GDM1 (cell line): ENCODE measurements at places on chromosomes 1 and 21.

DNA sequence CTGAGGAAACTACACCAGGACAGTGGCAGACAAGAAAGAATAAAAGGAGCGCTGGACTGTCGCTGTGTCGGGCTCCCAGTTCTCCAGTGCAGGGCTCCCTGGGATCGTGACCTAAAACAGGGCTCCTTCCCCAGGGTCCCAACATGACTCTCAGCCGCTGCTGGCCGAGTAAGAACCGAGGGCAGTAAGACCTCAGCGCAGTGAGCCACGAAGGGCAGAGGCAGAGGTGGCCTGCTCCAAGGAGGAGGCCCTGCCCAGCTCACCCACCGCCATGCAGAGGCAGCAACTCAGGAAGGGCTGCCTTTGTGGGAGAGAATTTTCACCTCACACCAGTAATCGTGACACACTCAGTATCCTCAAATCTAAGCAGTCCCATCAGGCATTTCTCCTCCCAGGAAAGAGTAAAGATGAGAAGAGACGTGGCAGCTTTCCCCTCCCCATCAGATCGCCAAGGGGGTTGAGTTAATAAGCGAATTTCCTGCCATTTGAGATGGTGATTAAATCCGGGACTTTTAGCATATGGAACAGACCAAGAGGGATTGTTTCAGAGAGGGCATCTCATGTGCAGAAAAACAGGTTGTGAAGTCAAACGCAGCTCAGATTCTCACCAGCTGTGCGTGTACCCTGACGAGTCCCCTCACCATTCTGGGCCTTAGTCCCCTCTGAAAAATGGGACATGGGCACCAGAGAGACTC lies 19.8 kb upstream of the ARTN start:
- DNase-seq: no peak

GRCh38 chr1:231808990-231809389 lies 182.4 kb downstream of the DISC1 start:
- no peak for DNase-seq

DNA sequence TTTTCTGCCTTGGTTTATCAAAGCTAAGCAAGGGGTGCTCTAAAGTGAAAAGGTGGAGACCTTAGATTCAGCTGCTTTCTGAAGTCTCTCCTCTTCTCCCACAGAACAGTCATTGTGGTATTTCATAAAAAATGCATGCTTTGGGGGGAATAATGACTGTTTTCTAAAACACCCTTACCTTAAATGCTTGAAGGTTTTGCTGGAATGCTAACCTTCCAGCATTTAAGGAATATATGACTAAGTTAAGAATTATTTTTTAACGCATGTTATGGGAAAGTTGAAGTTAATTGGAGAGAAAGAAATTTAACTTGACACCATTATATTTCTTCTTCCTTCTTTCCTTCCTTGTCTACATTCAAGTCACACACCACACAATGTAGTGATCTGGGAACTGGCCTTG lies 162.5 kb downstream of the ROR1 start:
- no peak for DNase-seq

DNA sequence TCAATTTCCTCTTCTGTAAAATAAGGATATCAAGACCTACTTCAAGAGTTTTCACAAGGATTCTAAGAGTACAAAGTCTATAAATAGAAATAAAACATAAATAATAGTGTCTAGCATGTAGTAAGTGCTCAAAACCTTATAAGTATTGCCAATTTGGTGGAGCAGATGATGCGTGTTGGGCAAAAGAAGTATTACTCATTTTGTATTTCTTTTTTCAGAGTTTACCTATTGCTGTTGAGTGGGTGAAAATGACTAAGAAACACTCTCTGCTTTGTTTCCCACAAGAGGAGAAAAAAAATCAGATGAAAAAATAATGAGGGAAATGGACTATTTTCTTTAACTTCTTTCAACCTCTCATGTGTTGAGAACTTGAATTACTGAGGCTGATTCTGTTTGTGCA lies 103.3 kb upstream of the KCNK2 start:
- no peak for DNase-seq

GRCh38 chr1:220407191-220407590 lies 120.7 kb upstream of the MARK1 start:
- no peak for DNase-seq

DNA sequence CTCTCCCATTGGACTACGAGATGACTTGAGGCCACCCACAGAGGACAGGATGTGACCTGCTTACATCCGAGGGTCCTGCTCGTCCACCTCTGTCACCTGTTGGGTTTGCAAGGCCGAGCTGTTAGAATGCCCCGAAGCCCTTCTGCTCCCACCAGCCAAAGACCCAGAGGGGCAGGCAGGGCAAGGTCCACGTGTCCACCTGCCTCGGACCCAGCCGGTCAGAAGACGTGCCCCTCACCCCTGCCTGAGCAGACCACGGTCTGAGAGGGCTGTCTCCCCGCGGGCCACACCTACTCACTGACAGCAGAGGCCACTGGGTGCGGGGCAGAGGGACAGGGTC lies 30.3 kb upstream of the TRAPPC10 start:
- no peak for DNase-seq

DNA sequence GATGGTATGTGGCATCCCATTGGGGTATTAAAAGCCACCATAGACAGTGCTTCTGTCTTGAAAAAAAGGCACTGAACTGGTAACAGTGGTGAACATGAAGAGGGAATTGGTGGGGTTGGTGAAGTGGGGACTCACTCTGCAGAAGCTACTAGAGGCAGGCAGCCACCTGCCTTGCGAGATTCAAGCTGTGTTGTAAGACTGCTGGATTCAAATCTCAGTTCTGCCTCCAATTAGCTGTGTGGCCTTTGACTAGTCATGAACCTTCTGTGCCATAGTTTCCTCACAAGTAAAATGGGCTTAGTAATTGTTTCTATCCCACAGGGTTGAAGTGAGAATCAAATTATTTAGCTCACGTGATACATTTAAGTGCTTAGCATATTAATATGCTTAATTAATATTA lies 16.6 kb upstream of the ELOA start:
- DNase-seq: no peak

GRCh38 chr1:1082239-1082775 lies 8.2 kb upstream of the RNF223 start:
- no peak for DNase-seq

- no peak for DNase-seq
These were observed 52.0 kb downstream of the CD2 start for GRCh38 chr1:116806245-116806644.

DNA sequence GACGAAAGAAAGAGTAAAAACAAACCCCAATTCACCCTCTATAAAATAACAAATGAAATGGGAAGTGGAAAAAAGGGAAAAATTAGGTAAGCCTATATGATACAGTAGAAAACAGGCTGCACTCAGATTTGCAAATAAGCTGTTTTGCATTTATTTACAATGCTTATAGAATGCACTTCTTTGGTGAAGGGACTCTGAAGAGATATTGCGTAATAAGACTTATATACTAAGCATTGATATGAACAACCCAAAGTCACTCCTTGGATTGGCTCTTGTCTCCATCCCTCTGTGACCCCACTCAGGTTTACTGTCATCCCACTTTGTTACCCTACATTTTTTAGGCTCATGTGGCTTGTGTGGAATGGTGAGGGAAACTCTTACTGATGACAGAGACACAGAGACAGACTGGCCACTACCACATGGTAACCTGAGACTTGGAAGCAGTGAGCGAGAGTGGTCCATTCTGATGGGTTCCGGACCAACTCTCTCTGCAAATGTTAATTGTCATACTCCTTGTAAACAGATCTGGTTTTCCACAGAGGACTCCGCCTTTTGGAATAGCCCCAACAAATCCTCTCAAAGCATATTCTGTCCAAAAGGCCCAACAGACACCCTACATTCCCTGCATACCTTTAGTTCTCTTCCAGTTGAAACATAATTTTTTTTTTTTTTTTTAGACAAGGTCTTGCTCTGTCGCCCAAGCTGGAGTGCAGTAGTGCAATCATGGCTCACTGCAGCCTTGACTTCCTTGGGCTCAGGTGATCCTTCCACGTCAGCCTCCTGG lies 11.0 kb downstream of the GSTM5 start:
- no peak for DNase-seq

DNA sequence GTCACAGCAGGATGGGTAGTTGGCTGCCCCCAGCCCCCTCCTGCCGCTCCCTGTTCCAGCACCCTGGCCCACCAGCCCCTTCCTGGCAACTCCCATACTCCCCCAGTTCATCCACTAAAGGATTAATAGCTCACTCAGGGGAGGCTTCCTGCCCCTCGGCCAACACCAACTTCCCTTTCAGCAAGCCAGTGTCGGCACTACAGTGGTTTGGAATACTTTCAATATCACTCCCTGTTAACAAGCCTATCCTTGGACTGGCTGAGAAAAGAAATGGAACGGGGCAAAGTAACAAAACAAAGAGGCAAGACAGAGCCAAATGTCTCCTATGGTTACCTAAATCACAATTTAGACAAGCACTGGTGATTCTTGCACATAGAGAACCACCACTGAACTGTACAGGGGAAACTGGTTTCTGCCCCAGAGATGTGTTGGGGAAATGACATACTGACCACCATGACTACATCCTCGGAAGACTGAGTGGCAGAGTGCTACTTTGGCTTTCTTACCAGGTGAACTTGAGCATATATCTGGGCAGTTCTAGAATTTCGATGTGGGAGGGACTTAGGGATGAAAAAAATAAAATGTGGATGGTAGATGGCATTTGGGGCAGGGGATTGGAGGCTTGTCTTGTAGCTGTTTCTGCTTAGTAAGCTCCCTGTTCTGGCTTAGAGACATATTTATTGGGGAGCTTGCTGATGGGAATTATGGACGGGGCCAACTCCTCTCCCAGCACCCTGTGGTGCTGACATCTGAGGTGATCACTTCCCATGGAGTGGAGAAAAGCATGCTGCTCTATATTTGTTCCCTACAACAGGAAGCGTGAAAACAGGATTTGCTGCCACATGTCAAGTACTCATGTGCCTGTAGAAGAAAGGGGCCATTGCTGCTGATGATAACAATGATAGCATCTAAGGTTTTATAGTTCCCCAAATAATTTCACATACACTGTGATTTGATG lies 7.1 kb upstream of the CAPN2 start:
- no peak for DNase-seq

- no peak for DNase-seq
These were observed 8.8 kb downstream of the SMCP start for GRCh38 chr1:152886758-152887409.

- DNase-seq: no peak
These were observed 22.7 kb upstream of the ARF1 start for GRCh38 chr1:228059634-228060457.

DNA sequence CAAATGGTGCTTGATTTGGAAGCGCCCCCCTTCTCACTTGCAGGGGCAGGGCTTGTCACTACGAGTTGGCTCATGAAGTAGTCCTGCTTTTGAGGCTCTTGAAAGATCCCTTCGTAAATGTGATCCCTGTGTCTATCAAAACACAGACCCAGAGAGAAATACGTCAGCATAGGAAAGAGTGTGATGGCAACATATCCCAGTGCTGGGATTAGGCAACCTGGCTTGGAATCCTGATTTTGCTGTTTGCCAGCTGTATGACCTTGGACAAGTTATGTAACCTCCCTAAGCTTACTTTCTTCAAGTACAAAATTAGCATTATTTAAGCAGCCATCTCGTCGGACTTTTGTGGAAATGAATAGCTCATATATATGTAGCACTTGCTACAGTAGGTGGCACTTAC lies 228.4 kb downstream of the ATG4C start:
- DNase-seq: no peak

- DNase-seq: no peak
These were observed 33.7 kb downstream of the AADACL4 start for GRCh38 chr1:12677565-12677964.

GRCh38 chr1:39322431-39322830 lies 117.9 kb downstream of the MACF1 start:
- DNase-seq: no peak

DNA sequence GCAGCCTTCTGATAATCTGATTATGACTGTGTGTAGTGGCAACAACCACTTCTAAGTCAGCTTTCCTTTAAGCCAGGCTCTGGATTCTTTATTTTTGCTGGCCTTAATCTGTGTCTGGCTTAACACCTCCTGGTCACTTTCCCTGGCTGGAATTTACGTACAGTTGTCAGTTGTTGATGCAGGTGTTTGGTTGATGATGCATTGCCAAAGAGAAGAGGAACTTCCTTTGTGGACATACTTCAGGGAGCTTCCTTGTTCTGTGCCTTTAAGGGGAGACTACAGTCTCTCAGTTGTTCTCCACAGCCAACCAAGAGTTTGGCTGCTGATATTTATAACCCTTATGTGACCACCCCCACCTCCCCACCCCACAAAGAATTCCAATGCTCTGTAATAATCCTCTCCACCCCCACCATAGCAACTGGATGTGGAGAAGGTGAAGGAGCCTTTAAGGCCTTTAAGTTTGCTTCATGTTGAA lies 96.0 kb upstream of the BMP8A start:
- DNase-seq: no peak

GRCh38 chr21:45522986-45523385 lies 19.3 kb downstream of the SLC19A1 start:
- no peak for DNase-seq

GRCh38 chr1:160839746-160840145 lies 22.9 kb downstream of the CD244 start:
- no peak for DNase-seq

DNA sequence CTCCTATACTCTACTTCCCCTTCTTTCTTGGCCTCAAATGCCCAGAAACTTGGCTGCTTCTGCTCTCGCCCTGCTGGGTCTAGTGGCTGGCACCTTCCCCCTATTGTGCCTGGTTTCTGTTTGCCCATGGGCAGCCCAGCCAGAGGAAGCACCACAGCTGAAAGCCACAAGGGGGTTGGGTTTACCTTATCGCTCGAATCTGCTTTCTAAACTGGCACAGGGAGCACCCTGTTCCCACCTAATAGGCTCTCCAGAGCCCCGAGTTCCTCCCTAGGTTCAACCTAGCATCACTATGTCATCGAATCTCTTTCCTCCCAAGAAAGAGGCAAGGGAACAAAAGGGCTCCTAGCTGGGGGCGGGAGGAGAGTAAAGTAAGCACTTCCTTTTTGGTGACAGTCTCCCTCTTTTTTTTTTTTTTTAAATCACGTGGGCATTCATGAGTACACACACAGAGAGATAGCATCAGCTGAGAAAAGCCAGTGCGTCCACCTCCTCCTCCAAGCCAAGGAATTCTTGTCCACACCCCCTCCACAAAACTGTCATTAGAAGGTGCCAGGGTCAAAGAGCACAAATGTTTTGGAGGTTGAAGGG lies 72.8 kb downstream of the PLEKHA6 start:
- DNase-seq: peak; percentile 86
